ENCODE measurements at places on chromosomes 3 and 15.

GRCh38 chr3:15475161-15475560 is 46.3 kb downstream of the COLQ start:
- no peak for DNase-seq

- no peak for DNase-seq
Measured at GRCh38 chr3:195570912-195571311, 12.8 kb downstream of the APOD start.

- no peak for DNase-seq
Measured at GRCh38 chr3:169266351-169266750, 397.2 kb downstream of the MECOM start.

- DNase-seq = no peak
Measured at GRCh38 chr3:160448845-160449635, 546 bp downstream of the TRIM59 start.

- DNase-seq = no peak
Measured at GRCh38 chr3:171163101-171164066, 136.9 kb upstream of the SLC2A2 start.

DNA sequence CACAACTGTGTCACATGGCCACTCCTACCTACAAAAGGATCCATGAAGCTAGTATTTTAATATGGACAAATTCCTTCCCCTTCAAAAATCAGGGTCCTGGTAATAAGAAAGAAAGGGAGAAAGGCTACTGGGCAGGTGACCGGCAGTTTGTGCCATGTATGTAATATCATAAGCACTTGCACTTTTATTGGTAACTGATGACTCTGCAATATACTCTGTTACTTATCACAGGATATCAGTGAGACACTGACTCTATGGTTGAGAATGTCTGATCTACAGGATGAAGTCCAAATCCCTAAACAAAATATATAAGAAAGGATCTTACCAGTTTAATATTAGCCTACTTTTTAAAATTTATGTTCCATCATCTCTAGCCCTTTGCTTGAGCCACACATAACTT is 315.2 kb downstream of the AGBL1 start:
- DNase-seq = no peak

DNA sequence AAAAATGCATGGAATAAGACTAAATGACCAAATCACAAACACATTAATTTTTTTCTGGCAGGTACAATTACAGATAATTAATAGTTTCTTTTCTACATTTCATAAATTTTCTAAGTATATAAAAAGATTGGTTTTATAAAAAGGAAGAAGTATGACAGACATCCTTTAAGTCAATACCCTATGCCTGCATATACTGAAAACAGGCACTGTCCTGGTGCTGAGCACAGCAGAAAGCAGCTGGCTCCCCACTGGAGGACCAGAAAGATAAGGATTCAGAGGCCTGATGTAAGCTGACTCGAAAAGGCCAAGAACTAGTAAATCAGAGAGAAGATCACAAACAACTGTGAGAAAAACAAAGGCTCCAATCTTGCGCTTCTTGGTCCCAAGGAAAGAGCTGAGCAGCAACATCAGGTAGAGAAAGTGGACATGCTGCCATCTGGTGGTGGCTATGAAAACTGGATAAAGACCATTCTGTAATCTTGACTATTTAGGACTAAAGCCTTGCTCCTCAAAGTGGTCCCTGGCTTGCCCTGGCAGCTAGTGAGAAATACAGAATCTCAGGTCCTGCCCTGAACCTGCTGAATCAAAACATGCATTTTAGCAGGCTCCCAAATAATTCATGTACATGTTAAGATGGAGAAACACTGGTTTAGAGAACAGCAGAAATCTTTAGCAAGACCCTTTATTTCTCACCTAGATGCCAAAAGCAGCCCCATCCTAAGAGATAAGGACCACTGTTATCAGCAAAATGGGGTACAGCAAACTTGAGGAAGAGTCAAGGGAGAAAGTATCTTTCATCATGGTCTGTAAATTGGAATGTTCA is 76.0 kb downstream of the TRANK1 start:
- peak; percentile 52 for DNase-seq

GRCh38 chr15:48596841-48597240 is 48.7 kb downstream of the FBN1 start:
- DNase-seq = no peak

Data from left hindlimb (tissue), 1 donor.